ENCODE measurements at places on chromosomes 16 and 17. TPM values are rescaled to one million over a fixed set of nuclear protein-coding genes. Genes with fewer than 3 reads are reported as not detected.

The RHBDL1 gene
- 3.8 TPM for total RNA-seq

The RAB40C gene
- 5.1 TPM for total RNA-seq

The TNS4 gene
- not detected for total RNA-seq

- no peak for DNase-seq
These were observed 22.0 kb upstream of the TACO1 start for GRCh38 chr17:63578769-63579111.

- DNase-seq = no peak
These were observed 57.2 kb upstream of the VPS4A start for GRCh38 chr16:69253870-69254341.

Measured in H4 (cell line).